Small intestine (tissue), 16 donors: ENCODE measurements at places on chromosomes 13 and 19.

GRCh38 chr13:38395497-38395788, 45.8 kb downstream of the UFM1 start:
- no peak for DNase-seq

DNA sequence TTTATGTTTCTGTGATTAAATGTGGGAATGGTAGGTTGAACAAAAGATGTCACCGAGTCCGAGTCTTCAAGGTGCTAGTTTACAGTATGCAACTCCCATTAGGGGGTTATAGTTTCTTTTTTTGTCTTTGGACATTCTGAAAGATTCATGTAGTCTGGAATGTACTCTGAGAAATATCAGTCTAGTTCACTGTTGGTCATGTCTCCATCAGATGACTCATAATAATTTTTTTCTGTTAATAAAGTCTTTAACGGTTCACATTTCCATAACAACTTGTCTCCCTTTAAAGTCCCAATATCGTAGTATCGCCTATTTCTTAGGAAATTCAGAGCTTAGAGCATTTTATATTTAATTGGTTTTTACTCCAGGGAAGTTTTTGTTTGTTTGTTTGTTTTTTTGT, 13.5 kb upstream of the ESD start:
- no peak for DNase-seq

DNA sequence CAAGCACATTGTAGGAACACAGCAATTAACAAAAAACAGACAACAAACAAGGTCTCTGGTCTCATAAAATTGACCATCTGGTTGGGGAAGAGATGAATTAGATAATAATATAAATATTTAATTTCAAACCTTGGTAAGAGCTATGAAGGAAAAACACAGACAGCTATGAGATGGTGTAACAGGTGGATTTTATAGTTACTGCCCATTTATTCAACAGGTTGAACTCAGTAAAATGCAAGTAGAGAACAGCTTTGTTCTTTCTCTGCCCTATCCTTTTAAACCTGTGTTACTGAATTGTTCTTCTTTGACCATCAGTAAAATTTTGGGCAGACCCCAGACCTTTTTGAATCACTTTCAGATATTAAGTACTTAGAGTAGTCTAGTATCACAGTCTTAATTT, 77.6 kb upstream of the FAM216B start:
- DNase-seq: no peak

DNA sequence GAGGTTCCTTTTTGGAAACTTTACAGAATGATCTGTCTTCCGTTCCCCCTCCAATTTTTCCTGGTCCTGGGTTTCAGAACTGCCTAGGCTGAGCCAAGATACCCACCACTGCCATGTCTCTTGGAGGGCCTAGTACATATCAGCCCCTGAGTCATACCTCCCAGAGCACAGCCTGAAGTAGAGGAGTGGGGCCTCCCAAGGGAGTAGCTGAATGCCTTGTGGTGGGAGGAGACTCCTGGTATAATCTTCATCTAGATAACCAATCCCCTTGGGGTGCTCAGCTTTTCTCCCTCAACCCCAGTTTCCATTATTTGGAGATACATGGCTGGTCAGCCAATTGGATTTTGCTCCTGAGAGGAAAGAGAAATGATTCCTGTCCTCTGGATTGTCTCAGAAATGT, 30.3 kb downstream of the ZNF763 start:
- no peak for DNase-seq

DNA sequence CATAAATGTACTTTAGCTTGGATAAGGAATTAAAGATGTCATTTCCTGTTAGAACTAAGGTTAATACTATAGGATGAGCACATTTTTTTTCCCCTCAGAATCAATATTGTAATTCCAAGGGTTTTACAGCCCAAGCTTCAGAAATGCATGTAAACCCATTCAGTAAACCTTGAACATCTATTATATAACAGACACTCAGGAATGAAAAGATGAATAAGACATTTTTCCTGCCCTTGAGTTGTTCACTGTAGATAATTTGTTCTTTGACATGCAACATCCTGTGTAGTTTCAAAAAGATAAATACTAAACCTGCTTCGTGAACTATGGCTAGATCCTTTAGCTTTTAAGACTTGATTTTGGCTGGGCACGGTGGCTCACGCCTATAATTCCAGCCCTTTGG, 21.7 kb upstream of the KCTD4 start:
- DNase-seq: no peak

- DNase-seq: no peak
These were observed 383.0 kb downstream of the SLITRK1 start for GRCh38 chr13:83499286-83499685.

GRCh38 chr13:94249512-94249911, 230.0 kb downstream of the DCT start:
- no peak for DNase-seq

DNA sequence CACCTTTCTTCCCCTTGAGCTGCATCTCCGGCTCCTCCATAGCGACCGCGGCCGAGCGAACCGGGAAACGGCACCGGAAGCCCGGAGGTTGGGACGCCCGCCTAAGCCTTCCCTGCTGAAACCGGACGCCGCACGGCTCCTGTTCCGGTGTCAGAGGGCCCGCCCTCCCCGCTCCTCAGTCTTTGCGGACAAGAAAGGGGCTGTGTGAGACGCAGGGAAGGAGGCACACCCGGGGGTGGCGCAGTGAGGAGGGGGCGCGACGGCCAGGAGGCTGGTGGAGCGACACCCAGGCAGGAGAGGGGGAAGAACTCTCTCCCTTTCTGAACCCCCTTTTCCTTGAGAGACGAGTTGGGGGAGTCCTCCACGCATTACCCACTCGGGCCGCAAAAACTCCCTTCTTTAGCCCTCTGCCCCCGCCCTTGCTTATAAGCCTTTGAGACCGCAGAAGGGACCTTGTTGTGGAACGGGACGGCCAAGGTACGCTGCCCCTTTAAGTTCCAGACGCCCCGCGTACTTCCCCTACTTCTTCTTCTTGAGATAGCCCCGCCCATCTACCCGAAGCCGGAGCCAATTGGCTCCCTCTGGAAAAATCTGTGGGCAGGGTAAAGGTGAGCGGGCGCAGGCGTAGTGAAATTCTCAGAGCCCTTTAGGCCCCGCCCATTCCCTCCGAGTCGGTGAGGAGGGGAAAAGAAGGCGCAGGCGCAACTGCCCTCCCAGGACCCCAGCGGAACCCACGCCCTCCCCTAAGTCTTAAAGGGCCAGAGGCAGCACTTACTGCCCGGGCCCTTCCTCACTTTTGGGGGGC, at the start of the genes BORCS8 and RFXANK:
TSS of gene BORCS8 (minus strand) at position 75 of the 805 bp plus-strand sequence. CDS start at position 40, 35 bp downstream.
TSS of gene RFXANK (plus strand) at position 181 of the 805 bp plus-strand sequence. CDS start 1,689 bp downstream, outside the sequence.
- DNase-seq: peak; percentile 100

DNA sequence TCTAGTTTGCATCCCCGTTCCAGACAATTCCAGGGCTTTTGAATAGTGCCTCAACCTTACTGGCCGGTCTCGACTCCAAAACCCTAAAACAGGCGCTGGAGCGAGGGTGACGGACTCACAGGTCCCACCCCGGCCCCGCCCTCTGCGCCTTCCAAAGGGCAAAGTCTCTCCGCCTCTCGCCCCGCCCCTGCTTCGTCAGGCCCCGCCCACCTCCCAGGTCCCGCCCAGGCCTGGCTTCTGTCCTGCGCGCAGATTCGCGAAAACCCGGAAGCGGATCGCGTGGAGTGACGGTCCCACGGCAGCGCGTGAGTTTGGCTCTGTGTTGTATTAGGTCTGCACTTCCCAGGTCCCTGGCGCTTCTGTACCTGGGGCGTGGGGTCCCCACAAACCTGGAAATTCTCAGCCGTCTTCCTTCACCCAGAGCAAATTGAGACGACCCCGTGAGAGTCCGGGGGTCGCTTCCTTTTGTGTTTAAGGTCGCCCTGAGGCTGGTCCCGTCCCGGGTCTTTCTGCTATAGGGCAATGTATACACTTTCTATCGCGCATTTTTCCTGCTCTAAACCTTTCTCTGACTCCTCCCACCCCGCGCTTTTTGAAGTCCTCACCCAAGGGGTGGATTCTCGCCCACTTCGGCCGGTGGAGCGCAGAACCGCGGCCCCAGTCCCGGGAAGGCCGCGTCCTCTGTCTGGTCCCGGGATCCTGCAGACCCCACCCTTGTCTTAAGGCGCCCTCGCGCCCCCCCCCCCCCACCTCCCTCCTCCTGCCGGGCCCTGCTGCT, at the start of gene ZNF813:
TSS of gene ZNF813 (plus strand) at position 249 of the 778 bp plus-strand sequence. CDS start 16,090 bp downstream, outside the sequence.
- peak; percentile 91 for DNase-seq

DNA sequence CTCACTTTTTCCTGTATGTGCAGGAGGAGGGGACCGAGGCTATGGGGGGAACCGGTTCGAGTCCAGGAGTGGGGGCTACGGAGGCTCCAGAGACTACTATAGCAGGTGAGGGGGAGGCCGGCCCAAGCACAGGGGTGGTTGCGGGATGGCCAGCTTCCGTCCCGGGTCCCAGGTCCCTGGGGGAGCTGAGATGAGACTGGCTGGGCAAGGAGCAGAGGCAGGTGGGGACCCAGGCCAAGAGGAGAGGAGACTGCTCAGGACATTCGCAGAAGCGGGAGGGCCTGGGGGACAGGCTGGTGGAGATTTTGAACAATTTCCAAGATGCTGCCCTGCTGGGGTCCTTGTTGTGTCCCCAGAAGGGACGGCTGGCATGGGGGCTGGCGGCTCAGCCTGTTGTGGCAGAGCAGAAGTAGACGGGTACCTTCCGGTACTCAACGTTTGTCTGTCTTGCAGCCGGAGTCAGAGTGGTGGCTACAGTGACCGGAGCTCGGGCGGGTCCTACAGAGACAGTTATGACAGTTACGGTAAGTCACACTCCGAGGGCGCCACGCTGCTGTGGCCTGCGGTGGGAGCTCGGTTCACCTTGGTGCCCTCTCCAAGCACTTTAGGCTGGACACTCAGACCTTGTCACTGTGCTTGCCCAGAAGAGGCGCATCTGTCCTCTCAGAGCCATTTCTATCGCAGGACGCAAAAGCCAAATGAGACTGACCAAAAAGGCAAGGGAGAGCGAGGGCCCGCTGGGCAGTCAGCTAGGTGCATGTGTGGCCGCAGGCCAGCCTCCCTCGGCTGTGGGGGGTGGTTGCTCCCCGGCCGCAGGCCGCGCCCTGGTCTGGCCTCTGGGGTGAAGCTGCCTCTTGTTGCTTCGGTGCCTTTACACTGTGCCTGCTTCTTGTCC, 2.6 kb downstream of the CIRBP start:
- DNase-seq: no peak

DNA sequence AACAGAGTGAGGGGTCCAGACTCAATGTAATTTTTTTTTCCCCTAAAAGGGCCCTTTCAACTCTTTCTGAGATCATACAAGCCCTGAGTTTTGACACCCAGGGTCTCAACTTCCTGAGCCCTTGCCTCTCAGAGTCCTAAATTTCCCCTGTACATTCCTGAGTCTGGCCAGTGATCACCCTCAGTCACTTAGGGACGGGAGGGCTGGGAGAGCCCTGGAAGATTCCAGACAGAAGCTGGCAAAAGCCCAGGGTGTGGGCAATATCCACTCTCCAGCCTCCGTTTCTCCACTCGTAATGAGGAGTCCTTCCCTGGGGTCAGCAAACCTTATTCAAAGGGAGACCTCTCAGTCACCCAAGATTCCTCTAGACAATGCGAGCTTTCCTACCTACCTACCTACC, 1.6 kb downstream of the PPP1R13L start:
- no peak for DNase-seq

GRCh38 chr13:100870898-100871297, 196.3 kb upstream of the TMTC4 start:
- no peak for DNase-seq

GRCh38 chr13:66994097-66994496, 236.0 kb downstream of the PCDH9 start:
- peak; percentile 47 for DNase-seq

- no peak for DNase-seq
These were observed 68.0 kb upstream of the FREM2 start for GRCh38 chr13:38618881-38619280.

DNA sequence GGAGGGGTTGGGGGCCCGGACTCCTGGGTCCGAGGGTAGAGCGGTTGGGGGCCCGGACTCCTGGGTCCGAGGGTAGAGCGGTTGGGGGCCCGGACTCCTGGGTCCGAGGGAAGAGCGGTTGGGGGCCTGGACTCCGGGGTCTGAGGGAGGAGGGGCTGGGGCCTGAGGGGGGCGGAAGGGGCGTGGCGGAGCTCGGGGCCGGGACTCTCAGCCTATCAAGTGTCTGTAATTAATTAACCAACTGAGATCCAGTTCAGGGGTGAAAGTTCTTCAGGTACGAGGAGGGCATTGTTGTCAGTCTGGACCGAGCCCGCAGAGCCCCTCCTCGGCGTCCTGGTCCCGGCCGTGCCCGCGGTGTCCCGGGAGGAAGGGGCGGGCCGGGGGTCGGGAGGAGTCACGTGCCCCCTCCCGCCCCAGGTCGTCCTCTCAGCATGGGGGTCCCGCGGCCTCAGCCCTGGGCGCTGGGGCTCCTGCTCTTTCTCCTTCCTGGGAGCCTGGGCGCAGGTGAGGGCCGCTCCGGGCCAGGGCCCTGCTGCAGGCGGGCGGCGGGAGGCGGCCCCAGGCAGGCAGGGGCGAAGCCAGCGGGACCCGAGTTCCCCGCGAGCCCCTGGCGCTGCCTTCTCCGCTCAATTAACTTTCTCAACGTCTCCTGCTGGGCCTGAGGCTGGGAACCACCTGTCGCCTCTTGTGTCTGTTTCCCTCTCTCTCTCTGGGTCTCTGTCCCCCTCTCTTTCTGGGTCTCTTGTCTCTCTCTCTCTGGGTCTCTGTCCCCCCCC, 697 bp downstream of the FCGRT start:
- peak; percentile 89 for DNase-seq

- DNase-seq: peak; percentile 0
These were observed 45.7 kb downstream of the TPP2 start for GRCh38 chr13:102642475-102642874.

- no peak for DNase-seq
These were observed 102.0 kb downstream of the MBNL2 start for GRCh38 chr13:97324115-97324514.

DNA sequence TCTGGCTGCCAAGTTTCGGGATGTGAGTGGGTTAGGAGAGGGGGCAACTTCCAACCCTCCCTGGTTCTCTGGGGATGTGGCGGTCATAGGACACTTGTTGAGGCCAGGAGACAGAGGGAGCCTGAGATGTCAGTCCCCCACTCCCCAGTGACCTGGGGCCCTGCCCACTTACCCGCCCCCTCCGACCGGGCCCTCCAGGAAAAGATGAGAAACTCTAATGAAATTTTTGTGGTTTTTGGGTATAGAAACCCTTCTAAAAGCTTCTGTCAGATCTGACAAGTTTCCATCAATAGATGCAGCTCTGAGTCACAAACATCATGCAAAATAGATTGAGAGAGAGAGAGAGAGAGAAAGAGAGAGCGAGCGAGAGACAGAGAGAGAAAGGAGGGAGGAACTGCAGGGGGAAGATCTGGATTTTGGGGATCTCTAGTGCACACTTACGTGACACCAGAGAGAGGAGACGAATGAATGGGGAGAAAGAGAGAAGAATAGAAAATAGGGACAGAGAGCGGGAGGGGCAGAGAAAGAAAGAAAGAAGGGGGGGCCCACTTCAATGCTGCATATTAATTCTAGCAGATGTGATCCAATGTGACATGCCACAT, 94.0 kb downstream of the PTPRS start:
- DNase-seq: no peak

GRCh38 chr13:21668732-21669275, 2.1 kb upstream of the FGF9 start:
- DNase-seq: no peak

GRCh38 chr19:35629332-35629633, 447 bp downstream of the RBM42 start:
- DNase-seq: no peak

GRCh38 chr13:107296804-107297203, 728.9 kb upstream of the ARGLU1 start:
- no peak for DNase-seq

- no peak for DNase-seq
These were observed 41.0 kb downstream of the MLLT1 start for GRCh38 chr19:6238643-6239281.

- DNase-seq: no peak
These were observed 54.6 kb downstream of the SPATA13 start for GRCh38 chr13:24215126-24215525.
